ENCODE measurements at places on chromosomes 3 and 15.
A peak's percentile ranks its signal among the peaks of the same experiment; 100 is the strongest.

DNA sequence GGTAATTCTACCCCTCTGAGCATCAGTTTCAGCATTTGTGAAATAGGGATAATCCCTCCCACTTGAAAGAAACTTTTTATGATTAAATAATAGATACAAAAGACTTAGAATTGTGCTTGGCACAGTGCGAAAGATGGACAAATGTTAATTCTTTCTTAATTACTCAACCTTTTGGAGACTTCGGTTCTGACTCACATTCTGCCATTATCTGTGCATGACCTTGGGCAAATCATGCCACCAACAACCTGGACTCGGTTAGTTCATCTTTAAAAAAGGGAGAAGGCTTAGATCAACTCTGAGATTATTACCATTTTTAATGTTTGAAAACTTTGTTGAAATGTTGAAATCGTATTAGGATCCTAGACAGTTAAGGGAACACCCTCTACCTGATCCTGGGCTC lies 40.6 kb upstream of the POLR2M start:
- DNase-seq = no peak

DNA sequence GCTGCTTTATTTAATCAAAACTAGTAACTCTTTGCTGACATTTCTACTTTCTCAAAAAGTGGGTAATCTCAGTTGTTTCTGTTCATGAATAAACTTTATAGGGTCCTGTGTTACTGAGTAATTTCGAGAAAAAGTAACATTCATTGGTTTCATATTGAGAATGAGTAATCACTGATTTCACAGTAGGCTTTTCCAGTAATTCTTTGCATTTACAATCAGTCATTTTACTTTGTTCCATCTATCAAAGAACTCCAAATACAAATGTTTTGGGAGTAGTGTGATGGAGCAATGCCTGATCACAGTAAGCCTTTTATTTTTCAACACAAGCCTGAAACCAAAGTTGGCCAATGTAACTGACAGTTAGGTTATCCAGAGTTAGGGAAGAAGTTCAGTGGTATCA lies 353.6 kb downstream of the ULK4 start:
- DNase-seq = no peak

GRCh38 chr15:69074843-69075224 lies 60.3 kb downstream of the NOX5 start:
- no peak for DNase-seq

- no peak for DNase-seq
These were observed 6.3 kb downstream of the CCNB2 start for GRCh38 chr15:59111251-59111650.

GRCh38 chr15:68277131-68277602 lies 378 bp upstream of the FEM1B start:
- peak; percentile 42 for DNase-seq

DNA sequence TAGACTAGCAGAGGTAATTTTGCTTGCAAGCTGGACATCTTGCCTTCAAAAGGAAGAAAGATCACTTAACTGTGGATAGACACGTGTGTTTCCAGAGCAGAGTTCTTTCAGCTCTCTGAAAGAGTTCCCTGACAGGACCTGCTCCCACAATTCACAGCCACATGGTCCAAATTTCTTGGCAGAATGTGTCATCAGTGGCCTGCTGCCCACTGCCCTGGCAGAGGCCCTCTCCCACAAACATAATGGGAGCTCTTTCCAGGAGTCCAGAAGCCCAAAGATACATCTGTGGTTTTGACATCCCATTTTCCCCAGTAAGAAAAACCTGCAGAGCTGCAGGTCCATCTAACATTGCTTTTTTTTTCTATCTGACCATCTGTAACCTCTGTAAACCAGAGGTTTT lies 48.3 kb downstream of the SERPINI1 start:
- DNase-seq = no peak

DNA sequence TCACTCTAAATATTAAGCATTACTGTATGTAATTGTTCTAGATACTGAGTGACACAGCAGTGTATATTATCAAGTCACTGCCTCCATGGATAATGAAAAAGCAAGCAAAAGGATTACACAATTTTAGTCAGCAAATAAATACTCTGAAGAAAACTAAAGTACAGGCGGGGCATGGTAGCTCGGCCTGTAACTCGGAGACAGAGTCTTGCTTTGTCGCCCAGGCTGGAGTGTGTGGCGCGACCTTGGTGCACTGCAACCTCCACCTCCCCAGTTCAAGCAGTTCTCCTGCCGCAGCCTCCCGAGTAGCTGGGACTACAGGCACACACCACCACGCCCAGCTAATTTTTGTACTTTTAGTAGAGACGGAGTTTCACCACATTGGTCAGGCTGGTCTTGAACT lies 32.7 kb downstream of the RBM6 start:
- DNase-seq = no peak

GRCh38 chr15:101410612-101411011 lies 78.9 kb downstream of the PCSK6 start:
- no peak for DNase-seq

DNA sequence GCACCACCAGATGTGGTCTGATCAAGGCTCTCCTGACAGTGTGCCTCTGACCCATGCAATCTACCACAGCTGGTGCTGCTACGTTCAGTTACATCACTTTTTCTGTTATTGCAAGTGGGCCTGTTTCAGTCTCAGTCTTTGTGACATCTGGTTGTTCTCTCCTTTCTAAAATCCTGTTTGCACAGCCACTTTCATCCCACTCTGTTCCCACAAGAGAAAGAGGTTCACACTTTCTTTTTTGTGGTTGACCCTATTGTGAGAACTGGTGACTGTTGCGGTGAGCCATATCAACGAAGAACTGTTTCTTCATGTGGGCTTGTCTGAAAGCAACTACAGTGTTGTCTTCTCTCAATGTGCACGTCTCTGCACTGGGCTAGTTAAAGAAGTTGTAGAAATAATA lies 342.8 kb upstream of the ARPP21 start:
- no peak for DNase-seq

DNA sequence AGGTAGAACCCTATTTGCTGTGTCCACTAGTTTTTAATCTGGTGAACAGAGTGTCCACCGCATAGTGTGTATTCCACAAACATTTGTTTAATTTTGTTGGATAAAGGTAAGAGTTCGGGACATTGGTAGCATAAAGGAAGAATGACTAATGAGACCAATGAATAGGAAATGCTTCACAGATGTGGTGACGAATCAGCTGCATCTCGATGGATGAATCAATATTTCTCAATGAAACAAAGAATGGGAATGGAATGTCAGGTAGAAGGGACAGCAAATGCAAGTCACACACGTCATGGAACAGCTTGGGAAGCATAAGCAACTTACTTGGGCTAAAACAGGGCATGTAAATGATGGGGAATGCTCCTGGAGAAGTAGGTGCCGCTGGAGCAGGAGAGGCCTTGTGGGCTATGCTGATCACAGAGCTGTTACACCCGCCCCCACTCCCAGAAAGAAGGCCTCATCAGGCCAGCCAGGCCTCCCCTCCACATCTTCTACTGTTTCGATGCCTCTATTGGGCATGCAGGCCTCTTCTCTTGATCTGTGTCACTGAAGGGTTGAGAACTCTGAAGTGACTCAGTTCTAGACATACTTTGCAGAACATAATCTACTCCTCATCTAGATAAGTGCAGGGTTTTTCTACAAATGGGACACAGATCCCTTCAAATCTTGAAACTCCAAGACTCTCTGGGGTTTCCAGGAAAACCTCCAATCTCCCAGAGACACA lies 120.0 kb upstream of the GADL1 start:
- no peak for DNase-seq

DNA sequence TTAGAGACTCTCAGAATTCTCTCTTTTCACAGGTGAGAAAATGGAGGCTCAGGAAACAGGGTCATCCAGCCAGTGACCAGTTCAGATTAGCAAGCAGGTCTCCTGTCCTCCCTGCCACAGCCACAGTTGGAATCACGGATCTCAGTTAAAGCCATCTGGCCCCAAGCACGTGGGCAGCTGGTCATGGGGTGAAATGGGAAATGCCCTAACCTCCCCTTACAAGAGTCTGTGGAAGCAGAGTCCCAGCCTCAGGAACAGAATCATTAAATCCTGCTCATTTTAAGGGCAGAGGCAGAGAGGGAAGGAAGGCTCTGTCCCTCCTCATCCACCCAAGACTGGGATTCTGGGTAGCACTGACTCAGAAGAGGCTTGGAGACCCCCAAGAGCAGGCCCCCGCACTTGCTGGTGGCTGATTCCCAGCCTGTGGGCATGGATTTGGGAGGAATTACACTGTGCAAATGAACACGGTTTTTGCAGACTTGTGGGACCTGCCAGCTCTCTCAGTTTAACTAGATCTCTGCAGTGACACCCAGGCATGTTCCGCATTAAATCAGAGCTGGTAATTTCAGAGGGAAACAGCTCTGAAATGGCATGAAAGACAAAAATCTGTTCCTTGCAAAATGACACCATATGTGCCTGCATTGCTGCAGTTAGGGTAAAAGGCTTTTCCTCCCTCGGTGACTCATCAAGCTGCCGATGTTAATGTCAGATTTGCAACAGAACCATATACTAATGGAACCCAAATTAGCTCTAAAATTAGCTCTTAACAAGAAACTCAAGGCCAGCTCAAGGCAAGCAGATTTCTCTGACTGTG lies 89.0 kb downstream of the BDH1 start:
- DNase-seq = no peak

DNA sequence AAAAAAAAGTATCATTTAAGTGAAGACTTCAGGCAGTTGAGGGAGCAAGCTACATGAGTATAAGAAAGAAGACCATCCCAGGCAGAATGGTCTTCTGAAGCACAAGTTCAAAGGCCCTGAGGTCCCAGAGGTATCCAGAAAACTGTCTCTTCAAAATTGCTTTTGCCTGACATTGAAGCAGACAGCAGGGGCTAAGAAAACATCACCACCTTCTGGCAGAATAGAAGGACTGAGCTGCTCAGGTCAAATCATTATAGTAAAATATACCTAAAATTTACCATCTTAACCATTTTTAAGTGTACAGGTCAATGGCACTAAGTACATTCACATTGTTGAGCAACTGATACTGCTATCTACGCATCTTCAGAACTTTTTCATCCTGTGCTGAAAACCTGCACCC lies 16.4 kb downstream of the GPR160 start:
- DNase-seq = no peak

DNA sequence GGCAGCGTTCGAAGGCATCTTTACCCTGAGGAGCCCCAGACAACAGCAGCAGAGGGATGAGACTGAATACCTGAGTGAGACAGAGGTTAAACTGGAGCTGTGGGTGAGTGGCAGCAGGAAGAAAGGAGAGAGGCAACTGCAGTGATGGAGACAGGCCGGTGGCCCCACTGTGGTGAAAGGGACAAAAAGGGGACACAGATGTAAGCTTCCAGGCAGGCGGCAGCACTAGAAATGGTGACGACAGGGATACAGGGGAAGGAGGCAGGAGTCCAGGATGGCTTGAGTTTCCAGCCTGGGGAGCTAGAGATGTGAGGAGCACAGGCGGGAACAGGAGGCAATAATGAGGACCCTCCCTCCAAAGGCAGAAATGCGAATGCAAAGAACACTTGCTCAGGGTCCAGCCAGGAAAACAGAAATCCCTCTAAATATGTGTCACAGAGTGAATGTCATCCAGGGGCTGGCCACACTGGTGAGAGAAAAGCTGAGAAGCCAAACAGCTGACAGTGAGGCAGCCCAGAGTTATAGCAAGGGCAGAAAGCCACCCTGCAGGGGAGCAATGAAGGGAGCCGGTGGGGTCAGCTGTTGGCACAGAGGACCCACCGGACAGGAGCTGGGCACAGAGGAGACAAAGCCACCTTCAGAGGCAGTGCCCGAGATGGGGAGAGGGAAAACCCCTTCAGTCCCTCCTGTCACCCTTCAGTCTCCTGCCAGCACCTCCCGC lies 70.1 kb downstream of the TBC1D2B start:
- DNase-seq = no peak

DNA sequence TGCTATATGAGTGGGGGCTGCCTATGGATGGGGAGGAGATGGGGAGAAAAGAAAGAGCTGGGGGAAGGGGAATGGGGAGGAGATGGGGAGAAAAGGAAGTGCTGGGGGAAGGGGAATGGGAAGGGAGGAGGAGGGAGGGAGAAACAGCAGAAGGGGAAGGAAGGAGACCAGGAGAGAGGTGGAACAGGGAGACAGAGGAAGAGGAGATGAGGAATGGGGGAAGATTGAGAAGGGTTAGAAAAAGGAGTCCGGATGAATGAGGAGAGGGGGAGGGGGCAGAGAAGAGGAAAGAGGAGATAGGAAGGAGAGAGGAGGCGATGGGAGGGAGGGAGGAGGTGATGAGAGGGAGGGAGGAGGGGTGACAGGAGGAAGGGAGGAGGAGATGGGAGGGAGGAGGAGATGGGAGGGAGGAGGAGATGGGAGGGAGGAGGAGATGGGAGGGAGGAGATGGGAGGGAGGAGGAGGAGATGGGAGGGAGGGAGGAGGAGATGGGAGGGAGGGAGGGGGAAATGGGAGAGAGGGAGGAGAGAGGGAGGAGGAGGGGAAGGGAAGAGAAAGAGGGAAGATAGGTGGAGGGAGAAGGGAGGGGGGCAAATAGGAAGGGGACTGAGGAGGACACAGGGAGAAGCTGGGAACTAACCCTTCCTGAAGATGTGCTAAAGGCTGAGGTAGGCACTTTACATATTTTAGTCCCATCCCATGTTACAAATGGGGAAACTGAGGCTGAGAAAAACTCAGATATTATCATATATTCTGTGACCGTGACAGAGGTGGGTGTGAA lies 6.6 kb upstream of the BCL2L10 start:
- no peak for DNase-seq

DNA sequence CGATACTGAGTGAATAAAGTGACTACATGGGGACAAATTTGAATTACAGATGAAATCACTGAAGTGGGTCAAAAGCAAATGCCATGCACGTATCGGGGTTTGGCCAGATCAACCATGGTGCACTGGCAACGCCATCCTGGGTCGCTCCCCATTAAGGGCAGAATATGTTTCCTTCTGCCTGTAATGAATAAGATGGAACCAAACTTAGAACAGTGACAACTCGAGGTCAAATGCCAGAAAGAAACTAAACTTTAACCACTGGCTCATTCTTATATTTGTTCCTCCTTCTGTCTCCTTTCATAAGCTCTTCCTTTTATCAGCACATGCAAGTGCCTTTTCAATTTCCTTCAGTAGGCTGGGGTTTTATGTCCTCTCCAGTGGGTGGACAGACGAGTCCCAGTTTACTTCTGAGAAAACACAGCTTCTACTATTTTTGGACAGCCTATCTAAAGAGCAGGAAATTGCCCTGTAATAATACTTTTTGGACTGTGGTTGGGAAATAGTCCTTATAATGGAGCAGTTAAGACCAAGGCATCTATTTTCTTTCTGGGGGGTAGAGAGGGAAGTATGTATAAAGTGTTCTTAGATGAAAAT lies 61.4 kb downstream of the WHAMM start:
- DNase-seq = no peak

- DNase-seq = no peak
These were observed at the start of gene CCR9 for GRCh38 chr3:45885979-45886705. Gene CCR9, plus strand, starts transcription at chr3:45886543. Its CDS starts 8,391 bp downstream, at chr3:45894934.

GRCh38 chr3:187255314-187255713 lies 36.2 kb downstream of the MASP1 start:
- no peak for DNase-seq

GRCh38 chr15:36905908-36906307 lies 194.4 kb downstream of the MEIS2 start:
- DNase-seq = no peak

- peak; percentile 12 for DNase-seq
These were observed 26.9 kb upstream of the LDHAL6B start for GRCh38 chr15:59179717-59180116.

Measured in lower leg skin (tissue), 4 donors.